ENCODE measurements at places on chromosomes 3 and 15.

- no peak for DNase-seq
These were observed 40.5 kb upstream of the HES1 start for GRCh38 chr3:194095464-194095863.

DNA sequence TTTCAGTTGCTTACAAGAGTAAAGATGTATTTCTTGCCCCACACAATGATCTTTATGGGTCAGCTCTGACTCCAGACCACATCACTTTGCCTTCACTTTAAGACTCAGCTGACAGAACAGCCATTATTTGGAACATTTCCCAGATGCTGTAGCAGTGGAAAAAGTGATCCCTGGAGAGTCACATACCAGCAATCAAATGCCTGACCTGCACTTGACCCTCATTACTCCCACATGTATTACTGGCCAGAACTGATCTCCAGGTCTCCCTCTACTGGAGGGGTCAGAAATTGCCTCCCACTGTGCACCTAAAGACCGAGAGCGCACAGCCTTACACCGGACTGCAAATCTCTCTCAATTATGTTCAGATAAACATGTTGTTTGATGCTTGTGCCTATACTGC is 88.6 kb upstream of the ZNF385D start:
- peak; percentile 42 for DNase-seq

- DNase-seq: no peak
These were observed 14.8 kb downstream of the HRH1 start for GRCh38 chr3:11168881-11169805.

GRCh38 chr3:172869784-172870518 is 119.4 kb downstream of the ECT2 start:
- no peak for DNase-seq

GRCh38 chr15:60905587-60905986 is 323.5 kb downstream of the RORA start:
- no peak for DNase-seq

DNA sequence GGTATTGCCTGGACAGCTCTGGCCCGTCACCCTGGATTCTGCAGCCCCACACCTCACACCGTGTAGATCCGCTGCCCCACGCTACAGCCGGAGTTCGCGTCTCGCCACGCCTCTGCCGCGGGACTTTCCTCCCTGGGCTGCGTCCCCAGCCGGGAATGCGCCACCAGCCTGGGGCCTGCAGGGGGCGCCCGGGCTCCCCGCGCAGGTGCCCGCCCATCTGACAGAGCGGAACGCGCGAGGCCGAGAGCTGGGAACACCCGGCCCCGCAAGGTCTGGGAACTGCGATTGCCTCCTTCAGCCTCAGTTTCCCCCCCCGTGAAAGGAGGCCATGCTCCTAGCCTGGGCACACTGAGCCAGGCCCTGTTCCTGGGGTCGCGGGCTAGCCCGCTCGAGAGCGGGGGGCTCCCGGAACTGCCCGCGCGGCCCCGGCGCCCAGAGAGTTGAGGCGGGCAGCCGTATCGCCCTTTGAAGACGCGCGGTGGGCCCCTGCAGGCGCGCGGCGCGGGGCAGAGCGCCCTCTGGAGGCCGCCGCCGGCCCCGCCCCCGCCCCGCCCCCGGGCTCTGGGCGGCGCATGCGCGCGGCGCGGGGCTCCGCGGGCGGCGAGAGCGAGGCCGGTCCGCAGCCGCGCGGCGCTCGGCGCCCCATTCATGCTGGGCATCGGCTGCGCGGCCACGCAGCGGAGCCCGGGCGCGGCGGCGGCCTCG is at the start of gene PLXNA1:
Gene PLXNA1 (plus strand): TSS at position 645 of the 705 bp plus-strand sequence. CDS start 5,479 bp downstream, outside the sequence.
- DNase-seq: peak; percentile 93

- no peak for DNase-seq
These were observed 56.7 kb downstream of the RPL22L1 start for GRCh38 chr3:170813266-170813665.

GRCh38 chr15:41501191-41501917 is 7.7 kb downstream of the ITPKA start:
- DNase-seq: no peak

DNA sequence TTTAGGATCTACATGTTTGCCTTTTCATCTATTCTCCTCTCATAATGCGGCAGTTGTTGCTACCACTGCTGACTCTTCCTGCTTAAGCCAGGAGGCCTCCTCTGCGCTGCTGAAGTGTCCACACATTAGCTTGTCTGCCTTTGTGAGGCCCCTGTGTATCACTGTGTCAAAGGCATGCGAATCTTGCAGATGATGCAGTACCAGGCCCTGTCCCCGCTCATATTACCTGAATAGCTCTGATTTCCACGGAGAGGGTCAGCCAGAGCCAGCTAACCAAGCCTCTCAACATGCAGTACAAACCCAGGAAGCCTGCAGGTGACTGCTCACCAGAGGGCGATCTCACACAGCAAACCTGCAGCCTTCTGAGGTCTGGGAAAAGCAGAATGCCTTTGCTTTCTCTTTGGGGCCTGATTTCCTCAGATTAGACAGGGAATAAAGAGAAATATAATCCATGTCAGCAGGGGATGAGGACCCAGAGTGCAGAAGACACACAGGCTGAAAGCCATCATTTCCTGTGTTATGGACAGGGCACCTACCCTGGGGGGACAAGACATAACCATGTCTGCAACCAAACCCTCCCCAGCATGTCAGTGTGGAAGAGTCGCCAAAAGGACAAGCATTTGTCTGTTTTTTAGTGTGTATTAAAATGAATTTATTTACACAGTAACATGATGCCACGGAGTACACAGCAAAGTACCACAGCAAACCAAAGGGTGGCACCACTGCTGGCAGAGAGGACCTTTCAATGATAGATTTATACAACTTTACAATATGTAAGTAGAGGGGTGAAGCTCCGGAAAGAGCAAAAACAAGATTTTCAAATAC is 36.8 kb upstream of the TSPAN3 start:
- peak; percentile 77 for DNase-seq

DNA sequence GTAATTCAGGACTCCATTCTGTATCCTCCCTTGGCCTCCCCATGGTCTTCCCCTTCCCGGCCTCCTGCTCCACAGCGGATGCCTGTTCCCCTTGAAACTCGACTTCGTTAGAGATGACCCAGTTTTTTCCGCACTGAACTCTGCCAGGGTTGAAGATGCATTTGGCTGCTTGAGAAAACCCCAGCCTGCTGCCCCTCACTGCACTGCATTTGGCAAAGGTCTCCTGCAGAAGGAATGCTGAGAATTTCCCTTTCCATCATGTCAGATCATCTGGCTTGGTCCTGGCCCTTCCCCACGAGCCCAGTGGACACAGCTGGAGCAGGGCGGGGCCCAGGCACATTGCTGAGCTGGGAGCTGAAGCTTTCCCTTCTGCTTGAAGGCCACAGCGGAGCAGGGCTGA is 37.6 kb upstream of the RGMA start:
- no peak for DNase-seq

DNA sequence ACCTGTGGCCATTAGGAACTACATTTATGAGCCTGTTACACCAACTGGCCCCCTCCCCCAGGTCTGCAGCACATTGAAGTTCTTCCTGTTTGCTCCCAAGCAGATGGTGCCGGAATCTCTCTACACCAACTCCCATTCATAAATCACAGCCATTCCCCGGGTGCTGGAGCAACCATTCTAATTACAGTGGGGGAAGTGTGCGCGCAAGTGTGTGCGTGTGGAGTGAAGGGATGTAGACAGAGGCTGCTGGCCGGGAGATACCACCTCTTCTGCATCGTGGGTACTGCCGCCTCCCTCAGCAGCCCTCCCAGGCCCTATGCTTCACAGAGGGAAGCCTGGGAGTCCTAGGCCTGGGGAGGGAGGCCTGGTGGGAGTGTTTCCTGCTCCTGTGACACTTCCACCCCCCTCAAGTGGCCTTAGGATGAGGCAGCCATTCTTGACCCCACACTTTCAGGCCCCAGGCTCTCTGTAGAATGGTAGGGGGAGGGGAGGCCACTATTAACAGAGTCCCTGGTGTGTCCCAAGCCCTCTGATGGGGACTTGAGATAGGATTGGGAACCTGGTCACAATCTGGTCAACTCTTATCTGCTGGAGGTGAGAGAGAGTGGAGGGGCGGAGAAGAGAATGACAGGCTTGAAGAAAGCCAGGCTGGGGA is 69.1 kb downstream of the MAGEF1 start:
- DNase-seq: no peak

DNA sequence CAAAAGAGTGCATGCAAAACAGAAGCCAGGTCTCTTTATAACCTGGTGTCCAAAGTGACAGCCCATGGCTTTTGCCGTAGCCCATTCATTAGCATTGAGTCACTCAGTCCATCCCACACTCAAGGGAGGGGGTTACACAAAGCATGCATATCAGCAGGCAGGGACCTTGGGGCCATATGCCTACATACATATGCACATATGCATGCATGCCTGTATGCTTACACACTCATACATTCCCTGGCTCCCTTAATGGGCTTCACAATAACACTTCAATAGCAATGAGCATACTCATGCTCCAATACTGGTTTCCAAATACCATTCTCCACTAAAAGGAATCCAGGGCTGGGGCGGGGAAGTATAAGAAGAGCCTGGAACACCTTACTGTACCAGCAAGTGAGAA is 22.0 kb downstream of the TRPM1 start:
- no peak for DNase-seq

- DNase-seq: no peak
These were observed 234.7 kb downstream of the PLCL2 start for GRCh38 chr3:17119201-17120072.

- no peak for DNase-seq
These were observed 22.1 kb upstream of the TRA2B start for GRCh38 chr3:185959609-185960521.

GRCh38 chr3:25783661-25784512 is 644 bp upstream of the NGLY1 start:
- no peak for DNase-seq

- DNase-seq: no peak
These were observed 26.3 kb downstream of the CDCP1 start for GRCh38 chr3:45119824-45120358.

GRCh38 chr3:118587847-118588246 is 446.8 kb downstream of the IGSF11 start:
- DNase-seq: no peak

DNA sequence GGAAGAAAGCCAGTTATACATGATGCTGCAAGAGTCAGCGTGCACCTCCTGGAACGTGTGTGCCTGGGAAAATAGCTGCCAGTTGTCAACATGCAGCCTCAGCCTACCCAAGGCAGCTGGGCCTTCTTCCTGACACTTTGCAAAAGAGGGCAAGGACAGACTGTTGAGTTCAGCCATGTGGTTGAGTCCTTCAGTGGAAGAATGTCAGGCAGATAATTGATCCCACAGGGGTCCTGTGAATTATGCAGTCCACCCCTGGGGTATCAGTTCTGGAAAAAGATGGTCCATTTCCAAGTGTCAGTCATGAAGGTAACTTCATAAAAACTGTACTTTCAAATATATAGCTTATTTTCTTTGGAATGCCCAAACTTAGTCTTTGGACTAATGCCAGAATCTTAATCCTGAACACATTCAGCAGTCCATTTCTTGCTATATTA is 79.6 kb downstream of the ARNT2 start:
- no peak for DNase-seq

GRCh38 chr3:97719156-97719821 is 45.3 kb upstream of the ARL6 start:
- DNase-seq: peak; percentile 72

- DNase-seq: no peak
These were observed 121.5 kb upstream of the LRRFIP2 start for GRCh38 chr3:37295925-37296324.

- DNase-seq: no peak
These were observed 6.8 kb downstream of the RARRES1 start for GRCh38 chr3:158725348-158726011.

GRCh38 chr3:134057654-134058110 is 28.0 kb upstream of the SLCO2A1 start:
- no peak for DNase-seq

DNA sequence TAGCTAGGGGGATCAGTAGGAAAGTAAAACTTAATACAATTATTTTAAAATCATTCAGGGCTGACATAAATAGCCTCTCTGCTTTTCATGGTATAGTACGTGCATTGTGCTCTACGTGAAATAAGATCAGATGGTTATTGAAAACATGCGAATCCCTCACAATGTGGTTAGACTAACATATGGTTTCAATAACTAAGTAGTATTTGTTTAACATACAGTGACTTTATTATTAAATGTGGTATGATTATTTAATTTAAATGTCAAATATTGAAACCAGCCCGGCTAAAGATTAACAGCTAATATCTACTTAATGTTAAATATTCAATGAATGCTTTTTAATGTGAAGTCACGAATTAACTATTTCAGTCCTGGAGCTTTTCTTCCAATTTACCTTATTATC is 473.9 kb upstream of the THBS1 start:
- no peak for DNase-seq
